ENCODE measurements at places on chromosomes 12 and 14. TPM values are rescaled to one million over a fixed set of nuclear protein-coding genes. Genes with fewer than 3 reads are reported as not detected.

The MGP gene
- total RNA-seq: 1.3 TPM

DNA sequence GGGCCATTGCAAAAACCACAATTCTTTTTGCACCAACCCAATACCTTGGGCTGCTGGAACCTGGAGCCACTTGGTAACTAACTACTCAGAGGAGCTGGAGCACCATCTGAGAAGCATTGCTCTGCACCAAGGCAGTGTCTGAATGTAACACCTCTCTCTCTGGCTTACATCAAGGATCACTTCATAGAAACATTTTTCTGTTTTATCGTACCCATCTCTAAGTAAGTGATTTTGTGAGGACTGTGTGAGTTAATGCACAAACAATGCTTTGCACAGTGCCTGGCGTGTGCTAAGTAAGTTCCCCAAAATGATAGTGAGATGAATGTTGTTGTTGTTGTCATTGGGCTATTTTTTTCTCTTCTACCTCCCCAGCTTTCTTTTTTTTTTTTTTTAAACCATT is 111.4 kb downstream of the ADCK1 start:
- H3K4me1 ChIP-seq: peaks cover 7% of the 10 kb centered on the region
- H3K27me3 ChIP-seq: no peaks in the 10 kb centered on the region
- H3K27ac ChIP-seq: no peak overlapping the region
- no peak overlapping the region for H3K4me3 ChIP-seq
- no peak for DNase-seq

- H3K4me3 ChIP-seq: no peak overlapping the region
- peak; percentile 80 for DNase-seq
- no peak overlapping the region for H3K27ac ChIP-seq
- H3K4me1 ChIP-seq: peaks cover 6% of the 10 kb centered on the region
Observed at GRCh38 chr14:54893151-54893760, 9.4 kb downstream of the GCH1 start.

DNA sequence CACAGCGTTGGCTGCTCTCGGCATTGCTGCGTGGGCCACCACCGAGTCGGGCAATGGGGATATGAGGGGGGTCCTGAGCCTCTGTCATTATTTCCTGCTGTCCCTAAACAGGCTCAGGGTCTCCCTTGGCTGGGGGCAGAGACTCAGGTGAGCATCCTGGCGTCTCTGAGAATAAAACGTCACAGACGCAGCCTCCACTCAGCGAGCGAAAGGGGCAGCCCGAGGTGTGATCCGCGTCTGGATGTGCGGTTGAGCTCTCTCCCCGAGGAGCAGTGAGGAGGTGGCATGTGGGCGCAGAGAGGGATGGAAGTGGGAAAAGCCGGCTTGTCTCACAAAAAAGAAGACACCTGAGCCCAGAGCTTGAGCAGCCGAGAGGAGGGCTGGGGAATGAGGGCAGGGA is 62.6 kb downstream of the GALNT9 start:
- no peaks in the 10 kb centered on the region for H3K4me1 ChIP-seq
- H3K36me3 ChIP-seq: no peaks in the 10 kb centered on the region
- DNase-seq: no peak
- H3K27me3 ChIP-seq: peaks cover 38% of the 10 kb centered on the region

- no peak for DNase-seq
- no peaks in the 10 kb centered on the region for H3K27me3 ChIP-seq
- no peak overlapping the region for H3K4me3 ChIP-seq
- H3K4me1 ChIP-seq: peaks cover 45% of the 10 kb centered on the region
Observed at GRCh38 chr14:69663300-69663643, 51.9 kb downstream of the SUSD6 start.

Data from MCF 10A (cell line).